ENCODE measurements at places on chromosomes 12 and 14.
A peak's percentile ranks its signal among the peaks of the same experiment; 100 is the strongest.

GRCh38 chr14:87758876-87759275, 234.1 kb downstream of the GALC start:
- DNase-seq: no peak

GRCh38 chr14:100860556-100861187, 34.8 kb downstream of the MEG3 start:
- DNase-seq: no peak

DNA sequence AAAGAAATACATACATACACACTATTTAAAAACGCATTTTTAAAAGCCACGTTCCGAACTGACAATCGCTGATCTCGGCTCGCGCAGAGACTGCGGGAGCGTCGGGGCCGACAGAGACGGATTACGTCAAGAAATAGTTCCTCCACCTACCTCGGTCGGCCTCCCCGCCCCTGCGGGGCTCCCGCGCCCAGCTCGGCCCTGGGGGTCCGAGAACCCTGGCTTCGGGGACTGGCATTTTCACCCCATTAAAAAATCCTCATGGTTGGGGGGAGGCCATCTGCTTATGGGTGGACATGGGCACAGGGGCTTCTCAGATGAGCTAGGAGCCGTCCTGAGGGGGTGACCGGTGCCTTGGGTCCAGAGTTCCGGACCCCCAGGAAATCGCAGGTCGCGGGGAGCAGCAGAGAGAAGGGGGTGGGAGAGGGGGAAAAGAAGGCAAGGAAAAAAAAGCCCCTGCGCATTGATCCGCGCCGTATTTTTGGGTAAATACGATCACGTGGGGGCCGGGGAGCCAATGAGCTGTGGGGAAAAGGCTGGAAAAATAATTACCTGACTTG, 324 bp upstream of the HOXC9 start:
- DNase-seq: no peak

DNA sequence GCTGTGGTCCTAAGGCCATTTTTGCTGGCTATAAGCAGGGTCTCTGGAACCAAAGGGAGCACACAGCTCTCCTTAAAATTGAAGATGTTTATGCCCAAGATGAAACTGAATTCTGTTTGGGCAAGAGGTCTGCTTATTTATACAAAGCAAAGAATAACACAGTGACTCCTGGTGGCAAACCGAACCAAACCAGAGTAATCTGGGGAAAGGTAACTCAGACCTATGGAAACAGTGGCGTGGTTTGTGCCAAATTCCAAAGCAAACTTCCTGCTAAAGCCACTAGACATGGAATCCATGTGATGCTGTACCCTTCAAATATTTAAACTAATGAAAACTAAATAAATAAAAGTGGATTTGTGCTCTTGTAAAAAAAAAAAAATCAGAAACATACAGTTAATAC, 29.6 kb upstream of the BICDL1 start:
- DNase-seq: no peak

- no peak for DNase-seq
Observed at GRCh38 chr12:124438437-124439056, 128.9 kb downstream of the NCOR2 start.

DNA sequence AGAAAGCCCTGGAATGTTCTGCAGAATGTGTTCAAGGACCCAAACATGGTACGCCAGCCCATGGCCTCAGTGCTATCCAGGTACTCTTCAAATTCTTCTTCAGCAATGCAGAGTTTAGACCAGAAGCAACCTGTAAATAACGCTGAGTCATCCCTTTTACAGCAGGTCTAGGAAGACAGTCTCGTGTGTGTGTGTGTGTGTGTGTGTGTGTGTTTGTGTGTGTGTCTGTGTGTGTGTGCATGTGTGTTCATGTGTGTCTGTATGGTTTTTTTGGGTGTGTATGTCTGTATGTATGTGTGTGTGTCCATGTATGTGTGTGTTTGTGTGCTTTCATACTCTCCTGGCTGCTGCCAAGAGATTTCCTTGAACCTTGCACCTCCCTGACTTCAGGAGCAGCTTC, 60.1 kb upstream of the RFX4 start:
- no peak for DNase-seq

- no peak for DNase-seq
Observed at GRCh38 chr14:30333934-30334333, 225.0 kb upstream of the G2E3 start.

GRCh38 chr12:75650100-75650499, 138.7 kb upstream of the KRR1 start:
- DNase-seq: no peak

DNA sequence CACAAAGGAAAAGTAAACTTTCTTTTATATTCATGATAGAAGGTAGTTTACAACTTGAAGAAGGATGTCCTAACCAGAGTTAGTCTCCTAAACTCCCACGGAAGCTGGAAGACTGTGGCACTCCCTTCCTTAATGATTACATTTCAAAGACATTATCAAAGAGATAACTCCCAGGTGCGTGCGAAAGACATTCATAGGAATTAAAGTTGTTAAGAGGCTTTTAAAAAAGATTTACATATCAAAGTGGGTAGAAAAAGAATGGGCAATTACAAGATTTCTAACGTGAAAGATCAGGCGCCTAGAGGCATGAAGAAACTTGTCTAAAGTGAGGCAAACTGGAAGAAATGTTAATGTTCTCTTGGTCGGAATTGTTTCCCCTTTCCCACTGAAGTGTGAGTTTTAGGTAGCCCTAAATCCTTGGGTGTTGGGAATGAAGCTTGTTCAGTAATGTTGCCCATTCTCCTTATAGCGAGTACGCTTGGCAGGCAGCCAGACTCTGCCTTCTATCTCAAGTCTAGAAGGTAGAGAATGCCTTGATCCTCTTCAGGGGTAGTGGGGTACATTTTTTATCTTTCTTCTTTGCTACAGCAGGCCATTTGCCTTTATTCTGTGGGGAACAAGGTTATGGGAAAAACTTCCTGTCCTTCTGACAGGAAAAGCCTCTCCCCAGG, 642.0 kb downstream of the SLC6A15 start:
- no peak for DNase-seq

DNA sequence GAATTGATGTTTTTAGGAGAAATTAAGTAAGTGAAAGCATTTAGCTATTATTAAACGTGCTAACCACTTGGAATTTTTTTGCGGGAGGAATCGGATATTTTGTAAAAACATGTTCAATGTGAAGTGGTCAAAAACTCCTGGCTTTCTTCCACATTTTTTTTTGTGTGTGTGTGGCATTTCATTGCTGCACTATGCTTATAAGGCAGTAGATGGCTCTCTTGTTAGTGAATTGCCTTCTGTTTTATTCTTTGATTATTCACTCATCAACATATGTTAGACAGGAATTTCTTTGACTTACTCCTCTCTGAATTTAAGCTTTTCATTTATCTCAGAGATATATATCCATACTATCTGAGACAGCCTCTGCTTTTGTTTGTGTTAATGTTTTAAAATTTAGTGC, 71.3 kb downstream of the DERA start:
- DNase-seq: peak; percentile 50

DNA sequence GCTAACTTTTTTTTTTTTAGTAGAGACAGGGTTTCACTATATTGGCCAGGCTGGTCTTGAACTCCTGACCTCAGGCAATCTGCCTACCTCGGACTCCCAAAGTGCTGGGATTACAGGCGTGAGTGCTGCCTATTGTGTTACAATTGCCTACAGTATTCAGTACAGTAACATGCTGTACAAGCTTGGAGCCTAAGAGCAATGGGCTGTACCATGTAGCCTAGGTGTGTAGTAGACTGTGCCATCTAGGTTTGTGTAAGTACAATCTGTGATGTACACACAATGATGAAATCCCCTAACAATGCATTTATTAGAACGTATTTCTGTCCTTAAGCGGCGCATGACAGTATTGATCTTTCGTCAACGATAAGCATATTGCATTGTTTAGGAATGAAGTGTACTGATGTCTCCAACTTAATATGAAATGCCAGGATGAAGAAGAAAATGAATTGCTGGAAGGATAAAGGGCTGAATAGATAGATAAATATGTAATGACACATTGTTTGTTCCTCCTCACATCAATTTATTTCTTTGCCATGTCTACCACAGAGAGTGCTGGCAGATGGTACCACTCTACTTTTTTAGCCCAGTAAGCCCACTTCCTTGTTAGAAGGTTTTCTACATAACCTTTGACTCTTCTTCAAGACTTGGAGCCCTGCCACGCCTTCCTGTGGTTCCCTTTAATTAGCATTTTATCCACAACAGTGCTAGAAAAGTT, 467.5 kb downstream of the VRK1 start:
- DNase-seq: no peak

- no peak for DNase-seq
Observed at GRCh38 chr12:6866163-6866919, 990 bp upstream of the TPI1 start.

- DNase-seq: no peak
Observed at GRCh38 chr12:130815028-130815741, 23.9 kb downstream of the STX2 start.

DNA sequence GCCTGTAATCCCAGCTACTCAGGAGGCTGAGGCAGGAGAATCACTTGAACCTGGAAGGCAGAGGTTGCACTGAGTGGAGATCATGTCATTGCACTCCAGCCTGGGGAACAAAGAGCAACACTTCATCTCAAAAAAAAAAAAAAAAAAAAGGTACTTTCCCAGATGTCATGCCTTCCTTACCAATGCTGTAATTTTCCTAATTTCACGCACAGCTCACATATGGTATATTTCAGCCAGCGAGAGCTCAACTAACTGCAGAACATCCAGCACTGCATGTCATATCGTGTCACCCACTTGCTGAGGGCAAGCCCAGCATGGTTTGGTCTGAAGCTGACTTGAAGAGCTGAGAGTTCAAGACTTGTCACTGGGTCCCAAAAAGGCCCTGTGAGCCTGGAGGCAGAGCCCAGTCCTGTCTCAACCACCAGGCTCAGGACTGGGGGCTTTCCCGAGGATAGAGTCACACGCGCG, 29.0 kb downstream of the NFKBIA start:
- no peak for DNase-seq

DNA sequence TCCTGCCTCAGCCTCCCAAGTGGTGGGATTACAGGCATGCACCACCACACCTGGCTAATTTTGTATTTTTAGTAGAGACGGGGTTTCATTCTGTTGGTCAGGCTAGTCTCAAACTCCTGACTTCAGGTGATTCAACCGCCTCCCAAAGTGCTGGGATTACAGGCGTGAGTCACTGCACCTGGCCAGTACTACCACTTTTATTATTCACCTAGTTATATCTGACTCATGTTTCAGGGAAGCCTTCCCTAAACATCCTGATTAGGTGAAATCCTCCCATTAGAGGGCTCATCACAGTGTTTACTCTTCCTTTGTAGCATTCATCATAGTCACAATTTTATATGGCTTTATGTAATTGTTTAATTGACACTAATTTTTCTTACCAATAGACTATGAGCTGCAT, 295.3 kb upstream of the SOX5 start:
- DNase-seq: no peak

- DNase-seq: no peak
Observed at GRCh38 chr12:26684101-26684500, 148.9 kb downstream of the ITPR2 start.

GRCh38 chr14:77980475-77981321, 180.8 kb downstream of the ADCK1 start:
- no peak for DNase-seq

DNA sequence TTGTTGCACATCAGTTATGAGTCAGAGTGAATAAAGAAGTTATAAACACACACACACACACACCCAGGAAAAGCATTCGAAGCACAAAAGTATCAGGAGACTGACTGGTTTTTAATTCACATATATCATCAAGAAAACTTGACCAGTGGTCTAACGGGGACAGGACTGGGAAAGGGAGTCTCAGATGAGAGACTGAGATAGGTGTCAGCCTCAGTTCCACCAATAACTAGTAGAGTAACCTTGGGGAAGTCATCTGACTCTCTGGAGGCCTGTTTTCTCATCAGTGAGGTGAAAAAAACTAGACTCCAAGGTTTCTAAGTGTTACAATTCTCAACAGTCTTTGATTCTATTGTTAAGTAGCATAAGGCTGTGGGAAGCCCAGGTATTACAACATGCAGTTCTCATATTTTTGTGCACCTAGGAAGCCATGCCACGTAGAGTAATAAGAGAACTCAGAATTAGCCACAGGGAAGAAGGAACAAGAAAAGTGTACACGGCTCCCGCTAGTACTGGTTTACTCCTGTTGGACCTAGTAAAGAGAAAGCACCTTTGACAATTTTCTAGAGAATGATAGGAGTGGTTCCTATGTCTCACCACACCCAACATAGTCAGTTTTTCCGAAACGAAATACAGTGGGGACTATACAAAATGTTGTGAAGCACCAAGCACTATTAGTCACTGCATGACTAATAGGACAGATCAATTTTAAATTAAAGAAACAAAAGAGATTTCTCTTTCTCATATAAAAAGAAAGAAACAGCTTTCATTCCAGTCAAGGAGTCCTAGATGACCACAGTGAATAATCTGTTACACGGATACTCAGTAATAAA, 5.0 kb downstream of the PPTC7 start:
- peak; percentile 61 for DNase-seq

GRCh38 chr12:113949321-113950305, 16.5 kb downstream of the RBM19 start:
- no peak for DNase-seq

DNA sequence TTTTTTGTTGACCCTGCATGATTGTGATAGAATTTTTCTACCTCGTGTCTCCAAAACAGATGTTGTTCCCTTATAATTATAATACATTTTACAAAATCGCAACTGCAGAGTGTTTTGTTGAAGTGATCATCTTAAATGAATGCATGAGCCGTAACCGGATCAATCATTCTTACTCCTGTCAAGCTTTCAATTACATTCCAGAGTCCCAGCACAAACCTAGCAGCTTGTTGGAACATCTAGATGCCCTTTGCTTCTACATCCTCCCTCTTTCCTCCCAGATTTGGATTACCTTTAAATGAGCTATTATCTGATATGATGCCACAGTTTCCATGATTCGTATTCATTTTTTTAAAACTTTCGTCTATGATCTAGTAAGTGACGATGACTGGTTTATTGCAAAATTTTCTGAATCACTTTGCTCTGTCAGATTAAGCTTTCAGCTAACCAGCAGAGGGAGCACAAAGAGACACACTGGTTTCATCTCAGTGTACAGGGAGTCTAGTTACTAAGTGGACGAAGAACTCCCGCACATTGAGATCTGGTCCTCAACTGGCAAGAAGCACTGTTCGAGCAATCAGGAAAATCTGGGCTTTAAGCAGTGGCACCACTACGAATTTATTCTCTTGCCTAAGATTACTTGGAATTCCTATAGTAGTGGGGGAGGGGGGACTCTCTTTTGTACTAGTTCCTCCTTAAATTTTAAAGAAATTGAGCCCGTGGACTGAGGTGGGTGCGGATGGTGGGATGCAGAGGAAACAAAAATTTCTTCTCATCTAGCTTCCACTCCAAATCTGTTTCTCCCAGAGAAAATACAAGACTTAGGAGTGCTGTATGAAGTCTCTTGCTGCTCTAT, 40.9 kb downstream of the TSHR start:
- peak; percentile 79 for DNase-seq

All from AG09309 (cell line).